ENCODE measurements at places on chromosomes 2 and 18. TPM values are rescaled to one million over a fixed set of nuclear protein-coding genes. Genes with fewer than 3 reads are reported as not detected.

ADRA2B gene
- 1.2 TPM for polyA plus RNA-seq

COL6A3 gene
- 412 TPM for polyA plus RNA-seq

CD226 gene
- 0.89 TPM for polyA plus RNA-seq

STK11IP gene
- 19.7 TPM for polyA plus RNA-seq

CCDC85A gene
- polyA plus RNA-seq, result 4.1 TPM
